ENCODE measurements at places on chromosomes 13 and 19.

GRCh38 chr19:11136400-11137101, 19.0 kb downstream of the SPC24 start:
- no peak for DNase-seq

DNA sequence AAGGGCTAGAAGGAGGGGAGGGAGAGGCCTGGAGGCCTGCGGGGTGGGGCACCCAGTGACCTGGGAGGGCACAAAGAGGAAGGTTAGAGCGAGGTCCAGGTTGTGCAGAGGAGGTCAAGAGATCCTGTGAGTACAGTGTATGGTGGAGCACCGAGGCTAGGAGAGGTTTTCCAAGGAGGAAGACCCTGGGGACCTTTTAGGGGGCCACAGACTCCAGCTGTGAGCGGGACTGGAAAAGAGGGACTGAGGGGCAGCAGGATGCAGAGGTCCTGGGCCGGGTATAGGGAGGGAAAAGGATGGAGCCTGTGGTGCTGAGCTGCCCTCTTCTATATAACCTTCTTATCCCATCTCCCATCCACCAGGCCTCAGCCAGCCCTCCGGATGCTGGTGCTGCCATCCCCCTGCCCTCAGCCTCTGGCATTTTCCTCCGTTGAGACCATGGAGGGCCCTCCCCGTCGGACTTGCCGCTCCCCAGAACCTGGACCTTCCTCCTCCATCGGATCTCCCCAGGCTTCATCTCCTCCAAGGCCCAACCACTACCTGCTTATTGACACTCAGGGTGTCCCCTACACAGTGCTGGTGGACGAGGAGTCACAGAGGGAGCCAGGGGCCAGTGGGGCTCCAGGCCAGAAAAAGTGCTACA, 863 bp downstream of the ZNF581 start:
- DNase-seq, result no peak

- no peak for DNase-seq
These were observed 590.8 kb downstream of the LMO7 start for GRCh38 chr13:76226941-76227340.

DNA sequence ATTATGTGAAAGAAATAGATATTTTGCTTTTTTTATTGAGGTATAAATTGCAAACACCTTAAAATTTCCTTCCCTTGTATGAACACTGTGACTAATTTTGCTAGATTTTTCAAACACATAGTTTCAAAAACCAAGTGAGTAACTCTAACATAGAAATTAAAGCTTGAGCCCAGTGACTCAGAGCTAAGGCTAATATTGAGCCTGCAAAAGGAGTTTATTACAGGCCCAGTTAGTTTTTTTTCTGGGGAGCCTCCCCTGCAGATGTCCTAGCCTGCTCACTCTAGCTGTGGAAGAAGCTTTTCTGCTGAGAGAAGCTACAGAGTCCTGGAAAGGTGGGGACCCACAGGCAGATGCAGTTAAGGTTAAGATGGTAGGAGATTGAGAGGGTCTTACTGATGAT, 3.4 kb downstream of the ZNF430 start:
- no peak for DNase-seq
